ENCODE measurements at places on chromosomes 2 and 18.
A peak's percentile ranks its signal among the peaks of the same experiment; 100 is the strongest.

DNA sequence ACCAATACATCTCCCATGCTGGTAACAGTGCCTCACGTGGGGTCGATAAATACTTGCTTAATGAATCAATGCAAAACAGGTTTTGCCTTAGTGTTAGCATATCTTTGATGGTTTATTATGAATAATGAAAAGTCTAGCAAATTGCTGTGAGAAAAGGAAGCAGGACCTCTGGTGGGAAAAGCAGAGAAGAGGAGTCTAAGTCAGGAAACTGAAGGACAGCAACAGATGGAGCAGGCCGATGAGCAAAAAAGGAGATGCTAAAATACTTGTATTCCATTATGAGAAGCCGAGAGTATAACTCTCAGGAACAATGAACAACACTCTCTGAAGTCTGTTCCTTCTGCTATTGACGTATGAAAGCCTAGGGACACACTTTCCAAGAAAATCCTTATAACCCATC is 555.2 kb upstream of the KLHL29 start:
- no peak for DNase-seq

DNA sequence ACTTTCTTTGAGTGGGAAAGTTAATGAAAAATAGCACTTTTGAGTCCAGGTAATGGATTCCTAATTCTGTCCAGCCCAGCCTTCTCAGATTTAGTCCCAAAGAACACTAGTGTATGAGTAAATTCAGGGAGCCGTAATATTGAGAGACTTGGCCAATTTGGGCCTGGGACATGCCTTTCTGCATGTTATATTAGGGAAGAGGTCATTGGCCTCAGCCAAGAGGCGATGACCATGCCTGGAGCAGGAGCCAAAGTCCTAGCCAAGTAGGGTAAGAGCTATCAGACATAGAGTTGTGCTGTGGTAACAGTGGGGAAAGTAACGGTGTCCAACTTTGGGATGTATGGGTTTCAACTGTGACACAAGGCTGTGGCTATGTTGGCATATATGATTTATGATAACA is 336.5 kb upstream of the ZNF804A start:
- DNase-seq = no peak

DNA sequence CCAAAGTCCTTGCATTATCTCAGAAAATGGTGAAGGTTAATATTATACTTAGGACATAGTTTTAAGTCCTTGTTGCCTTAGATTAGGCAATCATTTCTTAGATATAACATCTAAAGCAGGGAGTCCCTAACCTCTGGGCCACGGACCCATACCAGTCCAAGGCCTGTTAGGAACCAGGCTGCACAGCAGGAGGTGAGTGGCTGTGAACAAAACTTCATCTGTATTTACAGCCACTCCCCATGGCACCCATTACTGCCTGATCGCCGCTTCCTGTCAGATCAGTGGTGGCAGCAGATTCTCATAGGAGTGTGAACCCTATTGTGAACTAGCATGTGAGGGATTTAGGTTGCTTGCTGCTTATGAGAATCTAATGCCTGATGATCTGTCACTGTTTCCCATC is 86.5 kb upstream of the MYO3B start:
- no peak for DNase-seq

GRCh38 chr18:61034580-61034979 is 298.6 kb upstream of the CDH20 start:
- DNase-seq = no peak

- DNase-seq = no peak
These were observed 752 bp upstream of the CYTIP start for GRCh38 chr2:157444641-157445040.

DNA sequence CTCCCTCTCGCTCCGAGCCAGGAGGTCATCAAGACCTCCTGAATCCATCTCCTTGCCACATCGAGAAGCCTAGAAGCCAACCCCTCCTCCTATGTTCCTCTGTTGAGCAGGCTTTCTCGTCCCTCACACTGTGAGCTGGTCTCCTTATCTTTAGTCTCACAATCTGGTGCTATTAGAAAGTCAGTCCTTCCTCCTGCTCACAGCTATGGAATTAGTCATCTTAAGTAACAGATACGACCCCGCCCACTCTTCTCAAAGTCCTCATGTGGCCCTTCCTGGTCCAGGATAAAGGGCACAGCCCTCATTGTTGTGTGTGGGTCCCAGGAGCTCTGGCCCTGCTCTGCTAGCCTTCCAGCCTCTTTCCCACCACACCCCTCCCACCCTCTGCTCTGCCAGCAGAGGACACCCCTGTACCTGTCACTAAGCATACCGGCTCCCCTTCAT is 41.4 kb upstream of the TRIB2 start:
- no peak for DNase-seq

- no peak for DNase-seq
These were observed 170.4 kb downstream of the NCK2 start for GRCh38 chr2:105915005-105915558.

DNA sequence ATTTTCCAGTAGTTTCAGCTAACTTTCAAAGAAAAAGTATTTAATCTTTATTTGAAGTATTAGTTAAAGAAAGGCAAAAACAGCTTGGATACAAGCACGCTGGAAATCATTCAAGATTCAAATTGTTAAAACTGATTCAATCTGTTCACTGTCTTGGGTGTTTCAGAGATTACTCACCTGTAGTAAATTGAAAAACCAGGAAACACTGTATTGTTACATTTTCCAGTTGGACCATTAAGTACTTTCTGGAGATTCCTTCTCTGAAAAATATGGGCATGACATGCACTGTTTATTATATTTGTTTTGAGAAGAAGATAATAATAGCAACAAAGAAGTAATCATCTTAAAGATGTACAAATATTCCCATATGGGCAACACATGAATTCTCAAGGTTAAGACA is 196.1 kb downstream of the UBE2E3 start:
- no peak for DNase-seq

- peak; percentile 17 for DNase-seq
These were observed 53.7 kb upstream of the ARL4C start for GRCh38 chr2:234550511-234551107.

DNA sequence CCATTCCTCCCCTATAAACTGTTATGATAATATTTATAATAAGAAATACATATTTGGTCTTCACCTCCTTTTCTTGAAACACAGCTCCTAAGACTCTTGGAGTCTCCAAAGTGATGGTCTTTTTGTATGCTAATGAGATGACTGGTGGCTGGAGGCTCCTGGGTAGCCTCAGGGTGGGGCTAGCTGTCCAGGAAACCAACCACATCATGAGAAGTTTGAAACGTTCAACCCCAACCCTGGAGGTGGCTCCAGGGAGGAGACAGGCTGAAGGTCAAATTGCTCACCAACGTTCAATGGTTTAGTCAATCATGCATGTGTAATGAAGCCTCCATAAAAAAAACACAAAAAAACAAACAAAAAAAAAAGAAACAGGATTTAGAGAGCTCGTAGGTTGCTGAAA is 298.7 kb upstream of the MGAT5 start:
- DNase-seq = no peak

DNA sequence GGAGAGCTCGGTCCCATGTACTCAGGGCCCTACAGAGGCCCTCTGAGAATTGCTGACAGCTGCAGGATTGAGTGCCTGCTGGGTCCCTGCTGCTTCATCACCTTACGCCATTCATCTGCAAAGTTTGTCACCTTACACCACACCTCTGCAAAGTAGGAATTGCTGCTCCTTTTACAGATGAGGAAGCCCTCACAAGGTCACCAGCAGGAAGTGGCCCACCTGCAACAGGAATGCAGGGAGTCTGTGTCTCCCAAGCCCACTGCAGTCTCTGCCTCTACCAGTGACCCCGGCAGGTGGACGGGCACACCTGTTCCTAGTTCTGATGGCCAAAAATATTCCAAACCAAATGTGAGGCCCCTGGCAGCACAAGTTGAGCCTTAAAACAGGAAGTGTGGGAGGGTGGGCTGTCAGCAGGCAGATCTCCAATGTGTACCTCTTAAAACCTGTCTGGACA is 441.4 kb downstream of the NBAS start:
- DNase-seq = no peak

DNA sequence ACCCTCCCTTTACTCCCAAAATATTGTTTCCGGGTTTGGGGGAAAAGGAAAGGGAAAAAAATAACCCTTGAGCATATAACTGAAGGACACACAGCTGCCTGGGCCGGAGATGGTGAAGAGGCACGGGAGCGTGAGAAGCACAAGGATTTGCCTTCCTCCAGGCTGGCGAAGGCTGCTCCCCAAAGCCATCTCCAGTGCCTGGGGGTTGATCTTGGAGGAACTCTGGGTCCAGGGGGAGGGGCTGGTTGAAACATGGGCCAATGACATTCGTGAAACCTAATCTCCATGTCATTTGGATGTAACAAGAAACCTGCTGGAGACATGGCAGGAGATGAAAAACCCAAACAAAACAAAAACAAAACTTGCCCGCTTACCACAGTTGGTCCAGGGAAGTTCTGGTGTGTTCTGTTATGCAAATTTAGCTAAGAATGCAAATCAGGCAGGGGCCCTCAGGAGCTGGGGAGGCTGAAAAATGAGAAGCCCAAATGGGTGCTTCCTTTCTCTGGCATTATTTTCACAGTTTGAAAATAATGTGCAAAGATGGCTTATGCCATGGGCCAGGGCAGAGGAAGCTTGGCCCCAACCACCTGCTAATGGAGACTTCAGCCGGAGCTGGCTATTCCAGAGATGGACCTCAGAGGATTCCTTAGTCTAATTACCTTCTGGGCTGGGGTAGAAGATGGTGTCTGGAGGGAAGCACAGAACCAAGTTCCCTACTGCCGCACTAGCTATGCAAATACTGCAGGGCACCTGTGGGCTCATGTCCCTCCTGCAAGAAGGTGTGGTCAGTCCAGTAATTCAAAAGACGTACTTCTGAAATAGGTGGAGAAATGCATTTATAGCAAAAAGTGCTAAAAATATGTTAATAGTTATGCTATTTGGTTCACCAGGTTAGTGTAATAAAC is 180.9 kb downstream of the BCL2 start:
- no peak for DNase-seq

- DNase-seq = no peak
These were observed 106.7 kb upstream of the PGAP1 start for GRCh38 chr2:197033222-197033621.

- no peak for DNase-seq
These were observed 66.7 kb downstream of the COPS8 start for GRCh38 chr2:237152361-237152760.

DNA sequence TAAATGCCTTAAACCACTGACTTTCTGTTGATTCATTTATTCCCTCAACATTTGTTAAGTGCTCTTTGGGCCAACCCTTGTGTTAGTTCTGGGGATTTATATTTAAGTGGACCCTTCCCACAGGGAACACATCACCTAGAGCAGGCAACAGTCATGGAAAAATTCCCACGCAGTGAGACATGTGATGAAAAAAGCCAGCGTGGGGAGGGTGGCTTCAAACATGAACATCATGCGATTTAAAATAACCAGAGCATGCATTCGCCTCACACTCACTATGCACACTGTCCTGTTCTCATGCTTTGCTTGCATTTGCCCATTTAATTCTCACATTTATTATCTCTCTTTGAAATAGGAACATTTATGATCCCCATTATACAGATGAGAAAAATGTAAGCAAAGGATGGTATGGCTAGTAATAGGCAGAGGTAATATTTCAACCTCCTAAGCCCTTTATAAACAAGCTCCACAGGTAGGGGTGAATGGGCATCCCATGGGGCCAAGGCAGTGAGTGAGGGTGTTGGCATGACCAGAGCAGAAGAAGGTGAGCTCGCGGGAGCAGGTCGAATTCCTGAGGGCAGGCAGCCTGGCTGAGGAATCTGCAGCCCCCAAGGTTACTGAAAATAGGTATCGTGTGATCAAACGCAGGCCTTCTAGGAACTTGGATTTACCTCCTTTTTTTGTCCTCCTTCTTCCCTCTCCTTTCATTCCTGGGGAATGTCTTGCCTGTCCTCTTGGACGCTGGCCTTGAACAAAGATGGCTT is 297.8 kb downstream of the MYCN start:
- DNase-seq = no peak

DNA sequence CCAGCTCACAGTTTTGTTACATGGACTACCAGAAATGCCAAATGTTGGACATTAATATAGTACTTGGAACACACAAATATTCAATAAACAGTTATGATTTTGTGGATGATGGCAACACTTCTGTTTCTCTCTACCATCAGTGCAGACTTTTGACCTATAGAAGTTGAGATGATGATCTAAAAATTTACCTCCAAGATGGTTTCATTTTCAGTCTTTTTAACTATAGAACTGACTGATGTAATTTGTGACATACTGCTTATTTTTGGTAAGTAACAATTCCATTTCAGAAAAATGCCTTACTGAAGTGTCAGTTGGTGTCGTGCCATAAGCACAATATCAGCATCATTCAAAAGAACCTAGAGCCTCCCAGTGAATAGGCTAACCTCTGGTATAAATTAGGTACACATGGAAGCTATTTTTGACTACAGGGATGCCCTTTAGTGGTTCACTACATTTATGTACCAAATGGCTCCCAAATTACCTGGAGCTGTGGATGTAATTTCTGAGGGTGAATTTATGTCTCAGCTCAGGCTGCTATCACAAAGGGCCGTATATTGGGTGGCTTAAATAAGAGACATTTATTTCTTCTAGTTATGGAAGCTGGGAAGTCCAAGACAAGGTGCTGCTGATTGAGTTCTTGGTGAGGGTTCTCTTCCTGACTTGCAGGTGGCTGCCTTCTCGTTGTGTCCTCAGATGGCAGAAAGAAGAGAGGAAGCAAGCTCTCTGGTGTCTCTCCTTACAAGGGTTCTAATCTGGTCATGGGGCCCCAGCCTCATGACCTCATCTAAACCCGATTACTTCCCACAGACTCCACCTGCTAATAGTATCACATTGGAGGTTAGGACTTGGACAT is 66.5 kb downstream of the ALPK2 start:
- no peak for DNase-seq

DNA sequence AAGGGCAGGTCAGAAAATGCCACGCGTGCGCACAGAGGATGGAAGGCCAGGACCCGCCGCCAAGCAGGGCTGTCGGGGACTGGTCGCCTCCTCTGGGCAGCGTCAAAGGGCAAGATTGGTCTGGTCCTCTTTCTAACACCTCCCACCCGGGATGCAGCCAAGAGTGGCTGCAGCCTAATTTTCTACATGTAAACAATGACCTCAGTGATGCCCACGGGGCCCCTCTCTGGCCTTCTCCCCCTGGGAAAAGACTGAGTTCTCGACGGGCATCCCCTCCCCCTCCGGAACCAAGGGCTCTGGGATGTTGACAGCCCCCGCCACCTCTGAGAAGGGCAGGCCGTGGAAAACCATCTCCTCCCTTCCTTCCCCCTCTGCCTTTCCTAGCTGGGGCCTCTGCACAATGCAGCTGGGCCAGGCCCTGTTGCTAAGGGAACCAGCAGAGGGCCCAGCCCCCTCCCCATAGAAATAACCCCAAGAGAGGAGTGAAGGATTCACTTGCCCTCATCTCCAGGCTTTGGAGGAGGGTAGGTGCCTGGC is 80.0 kb upstream of the ZNF532 start:
- DNase-seq = no peak
